Omental fat pad (tissue), 4 donors: ENCODE measurements at places on chromosomes 12 and 14.

DNA sequence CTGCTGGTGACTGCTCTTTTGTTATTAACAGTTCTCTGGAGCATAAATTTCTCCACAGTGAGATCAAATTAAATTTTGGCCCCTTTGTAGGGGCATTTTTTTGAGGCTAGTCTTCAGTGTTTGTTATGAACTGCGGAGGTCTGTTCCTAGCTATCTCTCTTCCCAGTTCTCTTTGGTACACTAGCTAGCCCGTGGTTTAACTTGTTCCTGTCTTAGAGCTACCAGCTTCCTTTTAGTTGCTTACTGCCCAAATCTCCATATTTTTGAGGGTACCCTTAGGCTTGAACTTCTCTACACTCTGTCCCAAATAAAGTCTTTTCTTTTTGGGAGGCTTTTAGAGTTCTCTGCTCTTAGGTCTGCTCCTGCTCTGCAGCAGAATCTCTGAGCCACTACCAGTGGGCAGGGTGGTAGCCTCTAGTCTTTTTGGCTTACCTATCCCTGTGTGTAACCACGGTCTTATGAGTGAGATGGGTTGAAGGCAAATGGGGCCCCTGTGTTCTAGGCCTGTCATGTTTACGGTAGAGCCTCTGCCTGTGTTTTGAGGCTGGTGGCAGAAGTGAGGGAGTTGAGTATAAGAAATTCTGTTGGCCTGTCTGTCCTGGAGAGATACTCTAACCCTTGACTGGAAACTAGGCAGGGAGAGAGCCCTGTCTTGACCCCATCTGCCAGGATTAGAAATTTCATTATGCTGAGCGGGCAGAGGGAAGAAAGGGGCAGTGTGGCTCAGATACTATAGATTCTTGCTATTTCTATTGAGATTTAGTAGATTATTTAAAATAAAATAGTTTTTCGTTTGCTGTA lies 21.0 kb downstream of the CNOT2 start:
- DNase-seq = no peak

DNA sequence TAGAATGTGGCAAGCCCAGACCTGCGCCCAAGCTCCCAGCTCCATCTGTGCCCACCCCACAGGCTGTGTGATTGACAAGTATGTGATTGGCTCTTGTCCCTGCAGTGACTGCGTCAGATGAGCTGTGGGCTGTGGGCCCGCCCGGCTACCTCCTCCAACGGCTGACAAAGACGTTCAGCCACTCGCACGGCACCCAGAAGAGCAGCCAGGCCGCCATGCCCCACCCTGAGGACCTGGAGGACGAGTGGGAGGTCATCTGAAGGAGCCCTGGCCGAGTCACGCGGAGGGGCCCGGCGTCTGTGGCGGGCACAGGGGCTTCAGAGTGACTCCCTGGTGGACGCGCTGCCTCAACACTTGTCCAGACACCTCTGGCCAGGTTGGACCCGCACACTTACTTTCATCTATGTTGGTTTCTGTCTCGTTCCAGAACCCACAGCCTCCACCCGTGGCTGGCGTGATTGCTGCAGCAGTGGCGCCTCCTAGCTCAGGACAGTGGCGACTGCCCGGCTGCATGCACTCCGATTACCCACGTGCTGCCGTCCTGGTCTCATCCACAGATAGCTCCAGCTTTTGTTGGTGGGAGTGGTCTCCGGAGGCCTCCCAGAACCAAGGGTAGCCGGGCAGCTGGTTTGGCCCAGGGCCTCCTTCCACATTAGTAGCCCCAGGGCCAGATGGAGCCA lies 11.4 kb downstream of the ANKRD9 start:
- DNase-seq = no peak

DNA sequence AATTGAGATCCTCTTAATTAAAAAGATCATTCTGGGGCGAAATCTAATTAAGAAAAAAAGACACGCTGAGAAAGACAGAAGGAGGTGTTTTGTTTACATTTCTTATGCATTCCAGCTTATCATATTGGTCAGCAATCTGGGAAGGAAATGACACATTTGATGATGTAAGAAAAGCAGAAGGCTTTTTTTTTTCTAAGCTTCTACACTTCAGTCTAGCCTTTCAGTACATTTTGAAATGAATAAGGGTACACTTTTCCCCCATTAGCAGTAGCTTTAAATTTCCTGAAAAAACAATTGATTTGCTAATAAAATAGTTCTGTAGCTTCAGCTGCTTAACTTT lies 5.9 kb upstream of the GSC start:
- DNase-seq = no peak

- DNase-seq = no peak
Measured at GRCh38 chr12:89192429-89192828, 159.9 kb downstream of the DUSP6 start.

DNA sequence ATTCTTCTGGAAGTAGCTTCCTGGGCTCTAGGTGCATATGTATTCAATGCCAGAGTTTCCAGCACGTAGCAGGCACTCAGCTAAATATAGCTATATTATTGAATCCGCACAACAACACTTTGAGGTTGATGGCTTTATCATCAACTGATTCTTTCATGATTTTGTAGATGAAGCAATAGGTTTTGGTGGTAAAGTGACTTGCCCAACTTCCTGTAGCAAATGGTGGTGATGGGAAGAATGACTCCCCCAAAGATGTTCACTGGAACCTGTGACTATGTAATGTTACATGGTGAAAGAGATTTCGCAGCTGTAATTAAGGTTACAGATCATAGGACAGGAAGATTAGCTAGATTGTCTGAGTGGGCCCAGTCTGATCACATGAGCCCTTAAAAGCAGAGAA lies 3.2 kb downstream of the TDRD9 start:
- no peak for DNase-seq

- no peak for DNase-seq
Measured at GRCh38 chr12:31491841-31492598, 98.9 kb downstream of the DENND5B start.

DNA sequence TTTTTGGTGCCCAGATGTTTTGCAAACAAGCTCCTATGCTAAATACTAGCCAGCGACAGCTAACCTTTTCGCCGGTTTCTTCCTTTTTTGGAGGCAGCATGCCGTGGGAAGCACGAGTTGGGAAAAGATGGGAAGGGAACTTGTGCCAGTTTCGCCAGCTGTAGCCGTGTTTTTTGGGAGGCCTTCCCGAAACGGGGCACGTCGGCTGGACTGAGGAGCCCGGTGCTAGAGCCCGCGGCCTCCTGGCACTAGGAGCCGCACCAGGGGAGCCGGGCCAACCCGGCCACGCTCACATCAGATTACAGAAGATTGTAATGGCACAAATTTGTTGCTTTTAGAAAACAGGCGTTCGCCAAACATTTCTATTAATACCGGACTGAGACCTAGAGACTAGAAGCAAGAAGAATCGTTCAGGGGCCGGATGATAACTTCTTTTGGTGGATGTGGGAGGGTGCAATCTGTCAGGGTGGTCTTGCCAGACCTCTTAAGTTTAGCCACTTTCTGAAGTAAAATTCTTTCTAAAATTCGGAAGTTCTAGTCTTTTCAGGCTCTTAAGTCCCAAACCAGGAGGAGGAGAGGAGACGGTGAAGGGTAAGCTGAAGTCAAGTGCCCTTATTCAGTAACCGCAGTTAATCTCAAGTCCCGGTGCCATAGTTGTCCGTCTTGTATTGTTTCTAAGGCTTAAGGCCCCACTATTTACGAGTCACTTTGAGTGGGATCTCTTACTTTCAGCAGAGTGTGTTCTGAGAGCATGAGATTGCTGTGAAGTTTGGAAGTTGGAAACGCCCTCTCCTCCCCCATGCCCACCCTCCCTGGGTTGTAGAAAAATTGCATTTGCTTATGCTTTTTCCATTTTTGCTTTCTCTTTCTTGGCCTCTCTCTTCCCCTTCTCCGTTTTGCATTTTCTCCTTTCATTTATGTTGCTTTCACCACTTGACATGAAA lies 1.3 kb downstream of the RASSF3 start:
- DNase-seq = no peak

DNA sequence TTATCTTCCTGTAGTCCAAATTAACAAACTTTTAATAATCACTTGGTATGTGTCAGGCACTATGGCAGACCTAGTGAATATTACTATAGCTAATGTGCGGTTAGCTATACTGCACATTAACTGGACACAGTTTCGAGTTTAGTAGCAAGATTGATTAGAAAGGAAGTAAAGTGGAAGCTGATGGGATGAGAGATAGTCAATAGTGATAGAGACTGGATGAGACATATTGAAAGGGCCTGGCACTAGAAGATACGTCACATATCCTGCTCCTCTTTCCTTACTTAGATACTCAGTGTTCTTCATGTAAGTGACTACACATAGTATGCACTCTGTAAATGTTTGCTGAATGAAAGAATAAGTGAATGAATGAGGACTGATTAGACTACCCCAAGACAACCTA lies 5.5 kb downstream of the TBK1 start:
- no peak for DNase-seq

DNA sequence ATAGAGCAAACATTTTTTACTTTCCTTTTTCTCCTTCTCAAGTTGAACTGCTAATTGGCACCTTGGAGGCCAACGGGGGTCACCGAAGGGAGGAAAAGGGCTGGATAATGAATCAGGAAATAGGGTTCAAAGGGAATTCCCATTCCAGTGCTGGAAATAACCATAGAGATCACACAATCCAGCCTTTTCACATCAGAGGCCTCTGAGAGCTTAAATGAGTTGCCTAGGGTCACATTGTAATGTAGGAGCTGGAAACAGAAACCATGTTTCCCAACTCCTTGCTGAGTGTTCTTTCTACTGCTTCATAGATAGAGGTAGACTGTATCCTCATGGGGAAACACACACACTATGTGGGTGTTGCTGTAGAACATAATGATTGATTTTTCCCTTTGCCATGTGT lies 60.6 kb upstream of the DDHD1 start:
- DNase-seq = no peak

- DNase-seq = no peak
Measured at GRCh38 chr12:93980711-93981110, 167.7 kb upstream of the PLXNC1 start.

DNA sequence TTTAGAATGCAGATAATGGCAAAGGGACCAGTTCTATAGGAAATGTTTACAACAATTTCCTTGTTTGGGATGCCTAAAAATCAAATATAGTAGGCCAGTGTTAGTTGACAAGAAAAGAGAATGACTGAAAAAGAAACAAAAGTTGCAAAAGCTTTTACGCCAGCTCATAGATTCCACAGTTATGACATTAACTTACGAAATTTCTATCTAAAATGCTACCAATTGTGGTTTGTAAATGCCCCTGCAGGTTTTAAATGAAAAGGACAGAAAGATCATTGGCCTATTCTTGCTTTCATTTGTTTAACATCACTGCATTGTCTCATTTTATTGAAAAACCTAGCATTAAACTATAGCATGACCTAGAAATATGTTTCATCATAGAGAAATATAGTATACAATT lies 345.8 kb downstream of the CCDC91 start:
- no peak for DNase-seq

DNA sequence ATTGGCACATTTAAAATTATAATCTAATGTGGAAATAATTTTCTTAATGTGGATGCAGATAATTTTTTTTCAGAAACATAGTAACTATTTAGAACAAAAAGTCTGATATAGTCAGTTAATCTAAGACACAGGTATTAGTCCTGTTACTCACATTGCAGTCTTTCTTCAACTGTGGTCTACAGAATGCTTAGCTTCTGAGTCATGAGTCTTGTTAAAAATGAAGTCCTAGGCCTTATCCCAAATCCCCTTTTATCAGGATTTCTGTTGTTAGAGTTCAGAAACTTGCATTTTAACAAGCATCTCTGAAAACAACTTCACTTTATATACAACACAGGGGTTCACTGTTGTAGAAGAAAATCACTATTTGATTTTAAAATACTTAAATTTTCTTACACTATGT lies 112.2 kb downstream of the SLC16A7 start:
- DNase-seq = no peak

DNA sequence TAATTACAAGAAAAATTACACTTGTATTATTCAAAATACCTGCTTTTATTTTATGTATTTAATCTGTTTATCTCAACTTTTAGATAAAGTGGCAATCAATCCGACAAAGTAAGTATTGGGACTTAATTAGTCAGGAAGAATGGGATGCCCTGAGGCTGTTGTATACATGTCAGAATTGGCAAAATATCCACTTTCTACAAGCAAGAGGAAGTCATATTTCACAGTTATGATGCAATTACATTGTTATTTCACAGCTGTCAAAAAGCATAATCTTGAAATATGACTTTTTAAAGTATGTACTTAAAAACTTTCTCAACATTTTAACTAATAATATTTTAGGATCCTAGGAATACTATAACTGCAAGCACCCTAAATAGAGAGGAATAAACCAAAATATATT lies 357.1 kb upstream of the MGAT4C start:
- DNase-seq = no peak

- DNase-seq = no peak
Measured at GRCh38 chr14:37087520-37087919, 84.9 kb downstream of the SLC25A21 start.

GRCh38 chr12:53505086-53505485 lies 2.2 kb downstream of the NPFF start:
- DNase-seq = no peak

GRCh38 chr12:42407306-42407705 lies 81.3 kb downstream of the PPHLN1 start:
- DNase-seq = no peak

DNA sequence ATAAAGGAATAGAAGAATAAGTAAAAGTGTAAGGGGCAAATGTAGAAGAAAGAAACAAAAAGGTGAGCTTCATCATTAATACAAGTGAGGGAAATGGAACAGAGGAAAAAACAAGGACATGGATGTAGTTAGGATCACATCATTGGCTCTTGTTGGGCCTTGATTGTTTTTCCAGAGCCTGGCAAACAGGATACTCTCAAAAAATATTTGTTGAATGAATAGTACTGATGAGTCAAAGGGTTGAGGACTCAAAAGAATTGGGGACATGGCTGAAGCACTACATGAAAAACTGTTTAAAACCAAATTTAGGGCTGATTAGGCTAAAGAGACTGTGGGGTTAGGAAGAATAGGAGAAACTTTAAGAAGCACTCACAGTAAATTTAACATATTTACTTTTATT lies 11.4 kb upstream of the SRP54 start:
- DNase-seq = no peak

DNA sequence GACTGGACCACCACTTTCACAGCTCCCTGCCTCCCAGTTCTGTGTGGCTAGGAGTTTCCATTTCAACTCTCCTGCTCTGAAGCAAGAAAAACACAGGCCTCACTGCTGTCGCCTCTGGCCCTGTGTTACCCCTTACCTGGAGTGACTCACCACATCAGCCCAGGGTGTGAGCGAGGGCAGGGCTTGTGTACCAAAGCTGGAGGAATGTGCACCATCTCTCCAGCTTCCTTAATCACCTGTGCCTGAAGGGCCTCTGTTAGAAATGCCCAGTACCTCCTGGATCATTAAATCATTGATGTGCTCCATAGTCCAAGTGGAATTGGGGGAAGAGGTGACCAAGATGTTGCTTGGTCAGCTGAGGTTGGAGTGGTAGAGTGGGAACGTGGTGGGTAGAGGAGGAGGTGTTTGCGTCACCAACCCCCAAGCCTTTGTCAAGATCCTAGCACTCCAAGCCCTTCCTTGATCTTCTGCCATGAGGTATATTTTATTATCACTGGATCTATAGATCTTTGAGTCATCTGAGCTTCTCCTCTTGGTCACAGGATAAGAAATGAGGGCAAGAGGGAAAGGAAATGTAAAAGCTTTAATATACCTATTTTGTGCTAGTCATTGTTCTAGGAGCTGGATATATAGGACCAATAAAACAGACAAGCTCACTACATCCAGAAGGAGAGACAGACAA lies 51.3 kb downstream of the SSPN start:
- no peak for DNase-seq

GRCh38 chr14:37399517-37399916 lies 195.5 kb downstream of the FOXA1 start:
- no peak for DNase-seq
